GM23338 (cell line): ENCODE measurements at places on chromosomes 11 and 22. TPM values are rescaled to one million over a fixed set of nuclear protein-coding genes. Genes with fewer than 3 reads are reported as not detected.

DNA sequence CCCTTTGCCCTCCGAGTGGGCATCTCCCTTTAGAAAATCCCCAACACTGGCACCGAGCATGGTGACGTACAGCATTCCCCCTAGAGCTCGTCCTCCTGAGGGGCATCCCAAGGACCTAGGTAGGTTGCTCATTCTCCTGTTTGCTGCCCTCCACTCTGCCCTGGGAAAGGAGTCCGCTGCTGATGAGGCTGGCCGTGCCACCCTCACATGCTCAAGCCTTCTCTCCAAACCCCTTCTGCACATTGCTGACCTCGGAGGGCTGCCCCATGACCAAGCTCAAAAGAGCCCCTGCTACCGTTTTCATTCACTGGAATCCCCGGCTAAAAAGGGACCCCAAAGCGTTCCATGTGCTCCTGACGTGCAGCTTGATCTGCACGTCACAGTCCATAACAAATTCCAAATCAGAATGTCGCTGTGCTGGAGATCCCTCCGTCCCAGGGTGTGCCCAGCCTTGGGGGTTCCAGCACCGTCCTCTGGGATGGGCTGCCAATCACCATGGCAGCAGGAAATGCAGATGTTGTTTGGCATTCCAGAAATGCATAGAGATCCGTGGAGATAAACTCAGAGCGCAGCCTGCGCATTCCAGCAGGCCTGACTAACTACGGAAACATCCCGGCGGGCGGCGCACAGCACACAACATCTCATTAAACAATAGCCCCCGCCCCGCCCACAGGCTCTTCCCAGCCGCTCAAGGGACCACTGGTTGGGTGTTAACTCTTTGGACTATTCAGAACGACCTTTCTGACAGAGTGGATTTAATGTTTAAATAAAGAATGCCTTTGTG lies 26.3 kb upstream of the GNB1L start:
- peak; percentile 99 for DNase-seq

- no peak for DNase-seq
These were observed 38.0 kb upstream of the APLNR start for GRCh38 chr11:57274904-57275498.

GRCh38 chr11:126387857-126388256 lies 32.4 kb downstream of the ST3GAL4 start:
- no peak for DNase-seq

DNA sequence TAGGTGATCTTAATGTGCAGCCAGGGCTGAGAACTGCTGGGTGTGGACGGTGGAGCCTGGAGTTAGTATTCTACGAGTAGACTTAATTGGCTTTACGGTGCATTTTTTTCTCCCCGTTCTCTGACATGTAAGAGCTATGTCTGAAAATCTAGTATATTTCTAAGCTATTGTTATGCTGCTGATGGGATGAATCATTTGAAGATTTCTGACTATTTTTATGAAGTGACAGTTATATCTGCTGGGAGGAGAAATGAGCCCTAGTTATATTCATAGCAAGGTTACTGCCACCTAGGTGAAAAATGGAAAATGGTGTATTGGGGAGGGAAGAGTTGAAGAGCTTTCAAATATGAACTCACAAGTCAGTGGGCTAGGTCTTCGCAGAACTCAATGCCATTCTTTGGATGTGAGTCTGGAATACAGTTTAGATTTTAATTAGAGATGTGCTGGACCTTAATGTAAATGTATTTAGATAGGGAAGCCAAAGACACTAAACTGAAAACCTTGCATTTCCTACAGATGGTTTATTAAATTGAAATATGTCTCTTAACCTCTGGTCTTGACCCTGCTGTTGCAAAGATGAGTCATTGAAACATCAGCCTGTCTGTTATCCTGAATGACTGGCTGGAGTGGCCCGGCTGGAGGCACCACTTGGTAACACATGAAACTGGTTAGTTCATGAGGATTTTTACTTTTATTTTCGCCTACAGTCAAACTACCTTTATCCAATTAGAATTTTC lies 293.7 kb downstream of the DDX10 start:
- no peak for DNase-seq

GRCh38 chr11:64337538-64338249 lies 2.3 kb upstream of the CCDC88B start:
- no peak for DNase-seq

- DNase-seq = no peak
These were observed 54.5 kb upstream of the BMAL1 start for GRCh38 chr11:13223112-13223511.

- peak; percentile 9 for DNase-seq
These were observed 119.1 kb upstream of the CHORDC1 start for GRCh38 chr11:90341986-90342385.

DNA sequence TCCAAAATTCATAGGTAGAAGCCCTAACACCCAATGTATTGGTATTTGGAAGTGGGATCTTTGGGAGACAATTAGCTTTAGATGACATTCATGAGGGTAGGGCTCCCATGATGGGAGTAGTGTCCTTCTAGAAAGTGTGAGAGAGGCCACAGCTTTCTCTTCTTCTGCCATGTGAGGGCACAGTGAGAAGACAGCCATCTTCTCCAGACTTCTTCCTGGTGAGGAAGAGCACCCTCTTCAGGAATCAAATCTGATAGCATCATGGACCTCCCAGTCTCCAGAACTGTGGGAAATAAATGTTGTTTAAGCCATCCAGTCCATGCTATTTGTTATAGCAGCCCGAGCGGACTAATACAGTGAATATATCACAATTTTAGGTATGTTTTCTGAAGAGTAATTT lies 96.9 kb downstream of the CNTN5 start:
- DNase-seq = peak; percentile 14

DNA sequence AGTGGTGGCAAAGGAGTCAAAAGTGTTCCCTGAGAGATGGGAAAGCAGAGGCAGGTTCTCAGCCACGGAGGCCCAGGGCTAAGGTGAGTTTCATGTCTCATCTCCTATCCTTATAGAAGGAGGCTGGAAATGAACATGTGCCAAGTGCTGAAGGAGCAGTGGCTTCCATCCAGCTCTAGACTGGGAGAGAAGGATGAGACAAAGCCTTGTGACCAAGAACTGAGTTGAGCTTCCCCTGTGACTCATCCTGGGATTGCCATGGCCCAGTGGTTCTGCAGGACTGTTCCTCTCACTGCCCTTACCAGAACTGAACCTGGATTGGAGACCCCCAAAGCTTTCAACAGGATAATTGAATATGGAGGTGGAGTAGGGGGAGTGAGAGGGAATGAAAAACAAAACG lies 16.7 kb upstream of the OR9Q1 start:
- no peak for DNase-seq

GRCh38 chr11:39174196-39174595 lies 2285.3 kb downstream of the LRRC4C start:
- no peak for DNase-seq

GRCh38 chr11:77081381-77081851 lies 14.6 kb downstream of the CAPN5 start:
- DNase-seq = no peak

- DNase-seq = peak; percentile 34
These were observed 6.1 kb downstream of the APLNR start for GRCh38 chr11:57230791-57231538.

DNA sequence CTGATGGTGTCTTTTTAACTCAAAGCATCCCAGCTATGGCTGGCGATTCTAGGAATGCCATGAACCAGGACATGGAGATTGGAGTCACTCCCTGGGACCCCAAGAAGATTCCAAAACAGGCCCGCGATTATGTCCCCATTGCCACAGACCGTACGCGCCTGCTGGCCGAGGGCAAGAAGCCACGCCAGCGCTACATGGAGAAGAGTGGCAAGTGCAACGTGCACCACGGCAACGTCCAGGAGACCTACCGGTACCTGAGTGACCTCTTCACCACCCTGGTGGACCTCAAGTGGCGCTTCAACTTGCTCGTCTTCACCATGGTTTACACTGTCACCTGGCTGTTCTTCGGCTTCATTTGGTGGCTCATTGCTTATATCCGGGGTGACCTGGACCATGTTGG lies 20.1 kb downstream of the KCNJ5 start:
- DNase-seq = no peak

GRCh38 chr22:50014655-50015401 lies 2.3 kb upstream of the IL17REL start:
- peak; percentile 40 for DNase-seq

DNA sequence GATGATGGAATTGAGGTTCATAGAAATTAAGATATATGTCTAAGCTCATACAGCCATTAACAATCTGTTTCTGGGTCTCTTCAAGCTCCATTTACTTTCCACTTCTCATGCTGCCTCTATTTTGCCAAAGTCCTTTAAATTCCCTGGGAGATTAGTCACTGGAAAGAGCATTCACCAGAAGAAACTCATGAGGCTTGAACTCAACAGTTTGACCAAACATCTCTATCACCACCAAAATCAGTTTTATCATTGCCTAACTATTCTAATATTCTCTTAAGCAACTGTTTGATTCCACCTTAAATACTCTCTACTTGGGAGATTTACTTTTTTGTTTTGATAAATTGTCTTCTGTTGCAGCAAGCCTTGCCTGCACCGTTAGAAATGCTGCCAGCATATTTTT lies 881.3 kb downstream of the KCNA4 start:
- DNase-seq = no peak

- DNase-seq = no peak
These were observed 4.2 kb upstream of the KLHL22 start for GRCh38 chr22:20499769-20500168.

DNA sequence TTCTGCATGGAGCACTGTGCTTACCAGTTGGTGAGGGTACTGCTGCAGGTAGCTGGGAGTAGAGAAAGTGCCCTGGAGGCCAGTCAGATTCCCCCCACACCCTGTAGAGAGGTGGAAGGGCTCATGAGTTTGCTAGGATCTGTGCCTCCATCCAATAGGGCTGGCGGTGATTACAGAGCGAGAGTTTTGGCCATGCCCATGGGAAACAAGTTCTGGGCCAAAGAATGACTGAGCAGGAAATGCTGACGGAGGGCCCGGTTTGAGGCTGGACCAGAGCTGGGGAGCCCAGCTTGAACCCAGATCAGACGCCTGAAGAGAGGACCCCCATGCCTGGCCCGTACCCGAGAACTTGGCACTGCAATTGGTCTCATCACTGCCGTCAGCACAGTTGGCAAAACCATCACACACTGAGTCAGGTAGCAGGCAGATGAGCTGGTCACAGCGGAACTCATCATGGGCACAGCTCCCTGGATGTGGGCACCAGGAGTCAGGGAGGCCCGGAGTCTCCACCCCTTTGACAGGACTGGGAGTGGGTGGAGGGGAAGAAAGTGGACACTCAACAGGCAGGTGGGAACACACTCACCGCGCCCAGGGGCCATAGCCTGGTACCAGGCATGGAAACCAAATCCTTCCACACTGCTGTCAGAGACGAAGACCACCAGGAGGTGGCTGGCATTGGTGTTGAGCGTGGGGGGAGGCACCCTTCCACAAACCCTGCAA lies 2.1 kb downstream of the MFRP start:
- no peak for DNase-seq

DNA sequence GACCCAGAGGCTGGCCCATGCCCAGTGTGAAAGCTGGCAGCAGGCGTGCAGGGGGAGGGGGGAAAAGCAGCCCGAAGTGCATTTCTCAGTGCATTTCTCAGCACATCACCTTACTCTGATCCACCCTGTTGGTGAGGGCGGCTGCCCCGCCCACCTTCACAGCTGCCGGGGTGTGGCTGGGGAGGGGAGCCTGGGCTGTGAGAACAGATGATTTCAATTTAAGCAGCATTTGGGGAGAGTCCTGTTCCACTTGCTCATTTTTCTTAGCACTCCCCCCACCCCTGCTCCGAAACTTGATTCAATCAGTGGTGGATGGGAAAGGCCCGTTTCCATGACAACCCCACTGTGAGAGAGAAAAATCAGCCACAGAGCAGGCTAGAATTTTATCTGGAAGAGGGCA lies 84.8 kb downstream of the SNX19 start:
- DNase-seq = peak; percentile 43

DNA sequence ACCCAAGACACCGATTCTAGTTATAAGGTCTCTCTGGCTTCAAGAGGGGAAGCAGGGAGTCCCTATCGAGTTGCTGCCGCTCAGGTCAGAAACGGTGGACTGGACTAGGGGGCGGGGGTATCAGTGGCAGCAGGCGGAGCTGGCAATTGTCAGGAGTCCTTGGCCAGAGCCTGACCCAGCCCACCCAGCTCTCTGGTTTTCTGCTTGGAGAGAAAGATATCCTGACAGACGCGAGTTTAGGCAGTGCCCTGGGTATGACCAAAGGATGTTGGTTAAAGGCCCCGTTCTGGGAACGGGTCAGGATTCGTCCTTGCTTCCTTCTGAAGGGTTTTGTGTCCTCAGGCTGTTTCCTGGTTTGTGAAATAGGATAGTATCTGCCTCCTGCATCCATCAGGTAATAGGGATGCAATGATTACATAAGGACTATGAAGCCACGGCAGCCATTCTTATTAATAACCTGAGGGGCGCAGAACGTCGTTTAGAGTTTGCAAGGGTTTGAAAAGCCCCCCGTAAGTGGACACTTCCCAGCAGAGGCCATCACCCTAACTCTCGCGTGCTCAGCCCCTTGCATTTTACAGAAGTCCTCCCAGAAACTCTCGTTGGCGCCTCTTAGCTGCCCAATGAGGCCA lies 700 bp upstream of the DEPDC5 start:
- DNase-seq = peak; percentile 88

DNA sequence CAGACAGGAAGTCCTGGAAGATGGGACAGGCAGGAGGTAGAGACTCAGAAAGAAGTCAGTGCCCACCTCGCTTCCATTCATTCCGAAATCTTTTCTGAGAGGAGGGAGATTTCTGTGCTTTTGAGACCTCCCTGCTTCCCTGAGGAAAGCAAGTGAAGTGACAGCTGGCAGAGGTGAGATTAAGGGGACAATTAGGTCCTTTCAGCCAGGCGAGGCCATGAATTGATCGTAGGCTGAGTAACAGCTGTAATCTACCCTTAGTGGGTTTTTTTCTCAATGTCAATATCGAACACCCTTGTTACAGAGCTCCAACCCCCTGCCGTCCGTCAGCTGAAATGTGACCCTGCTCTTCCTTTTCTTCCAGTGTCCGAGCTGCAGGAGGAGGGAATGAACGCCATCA lies 96.0 kb downstream of the PARVA start:
- no peak for DNase-seq

Gene KCNA4
- polyA plus RNA-seq = not detected in 2 replicates

Gene PHOX2A
- 0.23 and 0.31 TPM in 2 replicates for polyA plus RNA-seq

Gene PTGDR2
- polyA plus RNA-seq = 0.57 and 0.73 TPM in 2 replicates

Gene GRIK4
- polyA plus RNA-seq = 0.63 and 1.1 TPM in 2 replicates

Gene TSPAN32
- polyA plus RNA-seq = not detected in 2 replicates

Gene APOL3
- polyA plus RNA-seq = not detected in 2 replicates

Gene OR5A1
- 0.21 TPM in 1 of 2 replicates, not detected in the other for polyA plus RNA-seq

Gene TCIRG1
- 18.5 and 20.4 TPM in 2 replicates for polyA plus RNA-seq

Gene OR8B4
- not detected in 2 replicates for polyA plus RNA-seq

Gene OR2AG2
- 0.11 and 0.26 TPM in 2 replicates for polyA plus RNA-seq

Gene BMAL1
- polyA plus RNA-seq = 5.1 and 5.9 TPM in 2 replicates

Gene KRTAP5-6
- not detected in 2 replicates for polyA plus RNA-seq

Gene DTX4
- polyA plus RNA-seq = 4.2 and 4.3 TPM in 2 replicates
